ENCODE measurements at places on chromosomes 1 and 21.

- DNase-seq, result peak; percentile 99
Measured at GRCh38 chr1:53511933-53512806, 53.0 kb downstream of the DMRTB1 start.

DNA sequence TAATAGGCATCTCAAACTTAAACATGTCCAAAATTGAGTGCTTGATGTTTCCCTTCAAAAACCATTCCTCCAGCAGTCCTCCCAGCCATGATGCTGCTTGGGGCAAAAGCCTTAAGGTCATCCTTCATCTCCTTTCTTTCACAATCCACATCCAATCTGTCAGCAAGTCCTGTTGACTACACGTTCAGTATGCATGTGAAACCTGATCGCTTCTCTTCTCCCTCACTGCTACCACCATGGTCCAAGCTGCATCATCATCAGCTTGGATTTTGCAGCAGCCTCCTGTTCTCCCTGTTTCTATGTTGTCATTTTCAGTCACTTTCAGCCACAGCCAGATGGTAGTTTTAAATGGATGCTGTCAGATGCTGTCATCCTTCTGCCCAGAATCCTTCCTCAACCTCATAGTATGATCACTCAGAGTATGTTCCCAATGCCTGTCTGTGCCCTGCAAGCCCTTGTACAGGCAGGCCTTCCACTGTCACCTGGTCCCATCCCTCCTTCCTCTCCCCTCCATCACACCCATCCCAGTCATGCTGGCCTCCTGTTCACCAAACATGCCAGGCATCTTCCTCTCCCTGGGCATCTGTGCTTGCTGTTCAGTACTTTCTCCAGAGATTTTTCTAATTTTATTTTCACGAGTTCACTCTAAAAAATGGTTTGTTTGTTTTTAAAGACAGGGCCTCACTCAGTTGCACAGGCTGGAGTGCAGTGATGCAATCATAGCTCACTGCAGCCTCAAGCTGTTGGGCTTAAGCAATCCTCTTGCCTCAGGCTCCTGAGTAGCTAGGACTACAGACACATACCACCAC lies 66.0 kb downstream of the SYDE2 start:
- DNase-seq, result peak; percentile 56

- no peak for DNase-seq
Measured at GRCh38 chr1:37056325-37056724, 22.0 kb upstream of the GRIK3 start.

- no peak for DNase-seq
Measured at GRCh38 chr1:116150368-116150767, 39.2 kb downstream of the MAB21L3 start.

DNA sequence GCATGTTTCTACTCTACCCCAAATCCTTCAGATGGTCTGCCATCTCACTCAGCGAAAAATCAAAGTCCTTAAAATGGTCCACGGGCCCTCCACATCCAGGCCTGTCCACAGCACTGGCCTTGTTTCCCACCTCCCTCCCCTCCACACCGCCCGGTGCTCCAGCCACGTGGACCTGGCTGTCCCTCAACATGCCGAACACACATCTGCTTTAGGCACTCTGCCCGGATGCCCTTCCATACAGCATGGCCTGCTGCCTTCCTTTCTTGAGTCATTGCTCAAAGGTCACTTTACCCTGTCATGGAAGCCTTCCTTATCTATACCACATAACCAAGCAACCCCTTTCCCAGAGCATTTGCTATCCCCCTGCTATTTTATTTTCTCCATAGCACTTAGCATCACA lies 143.0 kb downstream of the DNM3 start:
- no peak for DNase-seq

- peak; percentile 81 for DNase-seq
Measured at GRCh38 chr1:39130325-39130724, 74.2 kb upstream of the MACF1 start.

DNA sequence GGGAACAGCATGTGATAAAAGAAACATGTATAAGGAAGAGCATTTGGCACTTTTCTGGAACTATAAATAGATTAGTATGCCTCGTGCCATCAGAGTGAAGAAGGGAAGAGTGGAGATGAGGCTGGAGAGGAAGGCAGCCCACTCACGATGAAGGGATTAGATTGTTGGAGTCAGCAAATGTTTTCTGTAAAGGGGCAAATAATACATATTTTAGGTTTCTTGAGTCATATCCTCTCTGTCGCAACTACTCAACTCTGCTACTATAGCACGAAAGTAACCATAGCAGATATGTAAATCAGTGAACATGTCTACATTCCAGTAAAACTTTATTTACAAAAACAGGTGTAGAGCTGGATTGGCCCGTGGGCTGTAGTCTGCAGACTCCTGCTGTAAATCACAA lies 147.8 kb downstream of the TENT5C start:
- peak; percentile 83 for DNase-seq

DNA sequence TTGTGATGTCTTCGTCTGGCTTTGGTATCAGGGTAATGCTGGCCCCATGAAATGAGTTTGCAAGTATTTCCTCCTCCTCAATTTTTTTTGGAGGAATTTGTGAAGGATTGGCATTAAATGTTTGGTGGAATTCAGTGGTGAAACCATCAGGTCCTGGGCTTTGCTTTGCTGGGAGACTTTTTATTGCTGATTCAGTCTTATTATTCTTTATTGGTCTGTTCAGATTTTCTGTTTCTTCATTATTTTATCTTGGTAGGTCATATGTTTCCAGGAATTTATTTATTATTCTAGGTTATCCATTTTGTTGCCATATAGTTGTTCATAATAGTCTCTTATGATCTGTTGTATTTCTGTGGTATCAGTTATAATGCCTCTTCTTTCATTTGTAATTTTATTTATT lies 126.7 kb downstream of the RABGAP1L start:
- DNase-seq, result no peak

GRCh38 chr1:20138961-20139550 lies at the start of gene PLA2G2F:
Gene PLA2G2F (plus strand): TSS chr1:20139323. CDS start chr1:20139428, 105 bp downstream.
- peak; percentile 83 for DNase-seq

Data from osteoblast (primary cell).